ENCODE measurements at places on chromosomes 5 and 9.

GRCh38 chr9:129838707-129839259 is 3.5 kb downstream of the USP20 start:
- no peak for DNase-seq

DNA sequence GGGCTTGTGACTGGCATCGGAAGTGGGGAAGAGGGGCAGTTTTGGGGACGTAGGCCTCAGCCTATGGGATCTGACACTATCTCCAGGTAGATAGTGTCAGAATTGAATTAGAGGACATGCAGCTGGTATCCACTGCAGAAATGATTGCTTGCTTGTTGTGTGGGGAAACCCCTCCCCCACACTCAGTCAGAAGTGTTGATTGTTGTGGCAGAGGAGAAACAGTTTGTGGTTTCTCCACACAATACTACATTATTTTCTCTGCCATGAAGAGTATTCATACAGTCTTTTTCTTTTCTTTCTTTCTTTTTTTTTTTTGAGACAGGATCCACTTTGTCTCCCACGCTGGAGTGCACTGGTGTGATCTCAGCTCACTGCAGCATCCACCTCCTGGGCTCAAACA is 113.9 kb downstream of the ARRDC3 start:
- DNase-seq = no peak

GRCh38 chr9:21413624-21414023 is 4.7 kb downstream of the IFNA8 start:
- no peak for DNase-seq

GRCh38 chr5:59061377-59061776 is 478.5 kb downstream of the RAB3C start:
- no peak for DNase-seq

GRCh38 chr9:121262953-121263352 is 5.0 kb upstream of the GSN start:
- DNase-seq = no peak

GRCh38 chr9:127105805-127106465 is 16.5 kb downstream of the ANGPTL2 start:
- no peak for DNase-seq

GRCh38 chr5:132235340-132235739 is 7.7 kb upstream of the P4HA2 start:
- no peak for DNase-seq

DNA sequence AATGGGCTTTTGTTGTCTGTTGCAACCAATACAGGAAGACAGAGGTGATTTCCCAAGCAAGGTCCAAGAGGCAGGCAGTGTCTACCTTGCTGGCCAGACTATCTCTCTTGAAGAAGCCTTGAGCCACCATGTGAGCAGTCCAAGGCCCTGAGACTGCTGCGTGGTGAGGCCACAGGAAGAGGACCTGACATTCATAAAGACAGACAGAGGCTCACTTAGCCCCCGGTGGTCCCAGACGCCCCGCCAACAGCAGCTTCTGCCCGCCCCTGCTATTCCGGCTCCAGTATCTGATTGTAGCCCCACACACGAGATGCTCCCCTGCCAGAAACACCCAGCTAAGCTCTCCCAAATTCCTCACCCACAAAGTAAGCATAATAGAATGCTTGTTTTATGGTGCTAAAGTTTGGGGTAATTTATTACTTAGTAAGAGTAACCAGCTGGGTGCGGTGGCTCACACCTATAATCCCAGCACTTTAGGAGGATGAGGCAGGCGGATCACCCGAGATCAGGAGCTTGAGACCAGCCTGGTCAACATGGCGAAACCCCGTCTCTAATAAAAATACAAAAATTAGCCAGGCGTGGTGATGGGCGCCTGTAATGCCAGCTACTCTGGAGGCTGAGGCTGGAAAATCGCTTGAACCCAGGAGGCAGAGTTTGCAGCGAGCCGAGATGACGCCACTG is 22.8 kb upstream of the FUBP3 start:
- no peak for DNase-seq

- DNase-seq = no peak
Observed at GRCh38 chr5:168705321-168705720, 126.2 kb upstream of the PANK3 start.

DNA sequence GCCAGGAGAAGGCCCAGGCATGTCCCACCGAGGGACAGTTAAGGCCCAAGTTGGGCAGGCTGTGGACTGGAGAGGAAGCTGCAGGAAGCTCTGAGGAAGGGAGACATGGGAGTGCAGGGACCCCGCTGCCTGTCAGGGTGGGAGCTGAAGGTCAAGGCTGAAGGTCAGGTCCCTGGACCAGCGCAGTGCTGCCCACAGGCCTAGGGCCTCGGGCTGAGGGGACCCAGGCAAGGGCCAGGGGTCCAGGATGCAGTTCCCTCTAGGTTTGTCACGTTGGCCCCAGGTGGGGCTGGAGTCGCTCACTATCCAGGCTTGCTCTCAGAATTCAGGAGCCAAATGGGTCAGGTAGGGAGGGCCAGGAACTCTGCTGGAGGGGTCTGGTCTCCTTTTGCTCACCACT is 76.7 kb upstream of the STXBP1 start:
- DNase-seq = no peak

DNA sequence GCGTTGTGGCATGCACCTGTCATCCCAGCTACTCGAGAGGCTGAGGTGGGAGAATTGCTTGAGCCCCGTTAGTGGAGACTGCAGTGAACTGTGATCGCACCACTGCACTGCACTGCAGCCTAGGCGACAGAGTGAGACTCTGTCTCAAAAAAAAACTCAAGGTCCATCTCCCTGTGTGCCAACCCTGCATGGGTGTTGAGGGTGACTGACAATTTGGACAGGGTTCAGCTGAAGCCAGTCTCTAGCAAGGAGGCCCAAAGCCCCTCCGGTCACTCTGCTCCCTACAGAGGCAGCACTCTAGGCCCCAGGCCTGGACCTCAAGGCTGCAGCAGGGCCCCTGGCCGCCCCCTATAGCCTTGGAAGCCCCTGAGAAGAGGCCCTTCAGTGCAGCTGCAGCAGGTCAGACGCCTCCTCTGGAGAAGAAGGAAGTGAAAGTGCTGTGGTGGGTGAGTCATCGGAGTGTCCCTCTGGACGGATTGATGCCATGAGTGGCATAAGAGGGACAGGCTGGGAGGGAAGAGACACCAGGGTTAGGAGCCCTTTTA is 39.2 kb upstream of the NEK6 start:
- no peak for DNase-seq

DNA sequence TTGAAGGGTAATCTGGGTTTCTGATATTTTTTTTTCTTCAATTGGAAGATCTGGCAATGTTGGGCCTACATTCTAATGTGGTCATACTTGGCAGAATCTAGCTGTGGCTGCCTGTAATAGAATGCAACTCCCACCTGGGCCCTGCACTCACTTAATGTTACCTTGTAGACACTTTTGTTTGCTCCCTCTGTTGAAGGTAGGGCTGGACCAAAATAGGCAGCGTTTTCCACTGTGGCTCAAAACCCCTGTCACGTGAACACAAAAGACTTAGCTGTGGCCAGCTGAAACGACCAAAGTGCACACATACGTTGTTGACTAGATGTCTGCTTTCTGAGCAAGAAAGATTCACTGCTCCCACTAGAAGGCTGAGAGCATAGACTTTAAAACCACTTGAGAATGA is 117.6 kb upstream of the HMHB1 start:
- DNase-seq = no peak

GRCh38 chr5:56415356-56415765 is 182.2 kb upstream of the ANKRD55 start:
- no peak for DNase-seq

GRCh38 chr5:80246001-80246758 is 9.7 kb downstream of the SERINC5 start:
- no peak for DNase-seq

- no peak for DNase-seq
Observed at GRCh38 chr9:27361492-27361891, 64.5 kb upstream of the EQTN start.

DNA sequence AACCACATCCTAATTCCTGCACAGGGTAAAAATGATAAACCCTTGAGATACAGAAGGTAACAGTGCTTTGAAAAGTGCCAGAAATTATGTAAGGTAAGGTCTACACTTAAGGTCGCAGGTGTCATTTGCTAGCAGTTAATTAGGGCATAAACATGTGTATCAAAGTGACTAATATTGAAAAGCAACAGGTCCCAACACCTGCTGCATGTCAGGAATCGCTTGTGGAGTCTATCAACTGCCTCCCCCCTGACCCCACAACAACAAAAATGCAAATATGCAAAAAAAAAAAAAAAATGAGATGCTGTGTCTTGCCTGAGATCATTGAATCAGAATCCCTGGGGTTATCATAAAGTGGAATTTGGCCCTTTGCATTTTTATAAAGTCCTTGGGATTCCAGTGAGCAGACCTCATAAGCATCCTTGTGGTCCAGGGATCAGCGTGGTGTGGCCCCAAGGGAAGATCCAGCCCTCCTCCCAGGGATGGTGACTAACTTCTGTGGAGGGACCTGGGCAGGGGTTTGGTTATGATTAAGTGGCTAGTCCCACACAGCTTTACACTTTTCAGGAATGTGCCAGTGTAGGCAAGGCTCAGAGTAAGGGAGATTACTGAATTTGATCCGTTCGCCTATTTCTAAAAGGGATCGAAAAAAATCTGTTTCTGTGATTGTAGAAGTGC is 92.5 kb upstream of the TNFSF8 start:
- DNase-seq = no peak

Measured in NCI-H510A (cell line).